Amniotic stem cell (primary cell): ENCODE measurements at places on chromosomes 3 and 15.

DNA sequence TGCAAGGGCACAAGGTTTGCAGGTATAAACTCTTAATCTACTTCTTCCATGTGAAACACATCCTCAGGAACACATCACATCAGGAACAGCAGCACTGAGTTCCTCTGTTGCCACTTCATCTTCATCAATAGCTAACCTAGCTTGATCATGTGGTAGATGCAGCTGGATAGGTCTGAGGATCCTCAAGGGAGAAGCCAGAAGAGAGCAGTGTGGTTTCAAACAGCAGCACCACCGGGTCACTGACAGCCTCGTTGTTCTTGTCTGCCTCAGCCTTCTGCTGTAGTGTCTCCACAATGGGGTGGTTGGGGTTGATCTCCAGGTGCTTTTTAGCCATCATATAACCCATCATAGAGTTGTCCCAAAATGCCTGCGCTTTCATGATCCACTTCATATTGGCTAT, 58.8 kb downstream of the ADAM10 start:
- DNase-seq = no peak

- no peak for DNase-seq
Observed at GRCh38 chr3:54826251-54826691, 101.6 kb downstream of the LRTM1 start.

DNA sequence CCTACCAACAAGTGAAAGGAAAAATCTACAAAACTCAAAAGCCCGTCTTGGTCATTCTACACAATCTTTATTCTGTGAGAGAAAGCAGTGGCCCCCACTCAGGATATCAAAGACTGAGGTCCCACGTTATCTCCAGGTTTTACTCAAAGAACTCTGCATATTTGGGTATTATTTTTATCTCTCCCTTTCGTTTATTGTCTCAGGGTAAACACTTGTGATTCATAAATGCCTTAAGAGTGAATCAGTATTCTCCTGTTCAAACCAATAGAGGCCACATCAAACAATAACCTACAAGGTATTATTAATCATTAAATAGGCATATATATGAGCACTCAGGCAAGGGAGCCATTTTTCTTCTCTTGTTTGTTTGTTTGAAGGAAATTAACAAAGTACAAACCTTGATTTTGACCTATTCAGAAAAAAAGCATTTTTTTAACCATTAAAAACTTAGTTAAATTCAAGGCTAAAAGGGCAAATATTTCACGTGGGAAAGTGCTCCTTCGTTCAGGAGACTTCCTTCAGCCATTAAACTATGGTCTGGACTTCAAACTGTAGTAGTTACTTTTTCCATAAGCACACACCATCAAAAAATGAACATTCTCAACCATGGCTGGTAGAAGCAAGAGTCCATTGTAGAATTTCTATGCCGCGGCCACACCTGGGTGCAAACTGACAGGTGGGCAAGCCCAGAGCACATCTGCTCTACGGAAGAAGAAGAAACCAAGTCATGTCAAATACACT, 13.9 kb upstream of the HES1 start:
- no peak for DNase-seq

GRCh38 chr3:128549283-128550112, 56.5 kb upstream of the GATA2 start:
- DNase-seq = no peak

DNA sequence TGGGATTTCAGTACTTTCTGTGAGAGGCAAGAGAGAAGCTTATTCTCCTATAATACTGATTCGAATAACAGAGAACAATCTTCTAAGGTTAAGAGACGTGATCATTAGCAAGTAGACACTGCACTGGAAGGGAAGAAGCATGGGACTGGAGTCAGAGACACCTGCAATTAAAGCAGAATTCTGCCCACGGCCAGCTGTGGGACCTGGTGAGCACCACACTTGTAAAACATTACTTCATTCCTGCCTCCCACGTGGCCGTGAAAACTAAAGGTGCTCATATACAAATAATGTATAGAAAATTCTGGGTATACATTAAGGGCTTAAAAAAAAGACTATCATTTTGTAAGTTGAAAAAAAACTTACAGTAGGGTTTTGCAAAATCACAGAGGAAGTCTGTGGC, 2.0 kb downstream of the TM2D3 start:
- no peak for DNase-seq

- DNase-seq = no peak
Observed at GRCh38 chr15:101018450-101018849, 99.3 kb downstream of the LRRK1 start.
